ENCODE measurements at places on chromosomes 16 and 17.

DNA sequence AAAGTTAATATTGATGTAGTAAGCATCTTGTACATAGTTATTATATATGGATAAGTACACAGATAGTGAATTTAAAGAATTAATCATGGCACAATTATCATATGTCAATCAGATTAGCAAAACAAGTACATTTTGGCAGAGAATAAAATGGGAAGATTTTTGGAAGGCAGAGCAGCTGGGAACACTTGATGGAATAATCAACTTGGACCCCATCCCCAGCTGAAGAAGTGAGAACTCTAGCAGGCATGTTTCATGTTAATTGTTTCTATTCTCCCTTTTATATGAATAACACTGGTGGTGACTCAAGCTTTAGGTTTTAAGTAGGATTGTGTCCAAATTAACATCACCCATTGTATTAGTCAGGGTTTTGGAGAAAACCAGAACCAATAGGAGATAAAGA is 198.7 kb downstream of the KCNJ2 start:
- DNase-seq, result no peak

DNA sequence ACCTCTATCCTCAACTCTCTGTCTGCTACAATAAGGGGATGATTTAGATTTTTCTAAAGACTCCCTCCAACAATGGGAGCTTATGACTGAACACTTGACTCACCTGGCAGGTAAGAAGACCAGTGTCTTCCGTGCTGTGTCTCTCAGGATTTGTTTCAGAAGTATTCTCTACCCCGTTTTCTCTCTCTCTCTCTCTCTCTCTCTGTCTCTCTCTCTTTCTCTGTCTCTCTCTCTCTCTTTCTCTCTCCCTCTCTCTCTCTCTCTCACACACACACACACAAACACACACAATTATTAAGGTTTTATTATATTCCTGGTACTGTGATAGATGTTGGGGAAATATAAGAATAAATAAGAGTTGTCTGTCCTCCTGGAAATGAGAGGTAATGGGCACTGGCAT is 263.9 kb downstream of the TOX3 start:
- DNase-seq, result no peak

DNA sequence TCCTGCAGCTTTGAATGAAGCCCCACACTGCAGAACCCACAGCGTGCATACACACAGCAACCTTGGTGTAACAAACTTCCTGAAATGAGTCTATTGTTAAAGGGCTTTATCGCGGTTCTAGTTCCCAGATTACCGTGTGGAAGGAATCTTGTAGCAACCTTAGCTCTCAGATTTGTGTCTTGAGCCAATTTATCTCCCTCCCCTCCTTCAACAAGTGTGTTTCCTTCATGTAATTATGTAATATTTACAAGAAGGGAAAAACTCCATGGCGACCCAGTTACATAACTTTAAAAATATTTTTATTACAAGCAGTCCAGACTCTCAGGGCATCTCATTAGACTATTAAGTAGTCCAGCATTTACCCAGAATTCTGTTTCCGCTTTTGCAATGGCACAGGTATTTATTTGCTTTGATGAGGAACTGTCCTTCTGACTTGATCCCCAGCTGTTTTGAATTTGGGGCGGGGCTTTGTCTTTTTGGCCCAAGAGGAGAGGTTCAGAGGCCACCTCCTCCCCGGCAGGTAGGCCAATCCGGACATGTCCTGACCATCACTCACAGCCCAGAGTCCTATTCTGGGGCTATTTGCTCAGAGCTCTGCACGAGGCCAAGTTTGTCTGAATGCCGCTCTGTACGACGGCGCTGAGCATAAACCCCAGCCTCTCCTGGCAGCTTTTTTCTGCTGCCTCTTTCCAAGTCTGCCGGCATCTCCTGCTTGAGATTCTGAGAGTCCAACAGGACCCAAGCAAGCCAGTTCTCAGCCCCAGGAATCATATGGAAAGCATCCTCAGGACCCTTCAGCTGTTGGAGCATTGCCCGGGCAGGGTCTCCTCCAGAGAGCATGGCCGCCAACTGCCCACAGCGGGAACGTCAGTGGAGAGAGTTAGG is 35.6 kb downstream of the CLEC16A start:
- no peak for DNase-seq

- DNase-seq, result no peak
Observed at GRCh38 chr17:6684881-6685767, 28.0 kb downstream of the SLC13A5 start.

GRCh38 chr17:61476476-61477203 is 24.4 kb downstream of the TBX4 start:
- no peak for DNase-seq

DNA sequence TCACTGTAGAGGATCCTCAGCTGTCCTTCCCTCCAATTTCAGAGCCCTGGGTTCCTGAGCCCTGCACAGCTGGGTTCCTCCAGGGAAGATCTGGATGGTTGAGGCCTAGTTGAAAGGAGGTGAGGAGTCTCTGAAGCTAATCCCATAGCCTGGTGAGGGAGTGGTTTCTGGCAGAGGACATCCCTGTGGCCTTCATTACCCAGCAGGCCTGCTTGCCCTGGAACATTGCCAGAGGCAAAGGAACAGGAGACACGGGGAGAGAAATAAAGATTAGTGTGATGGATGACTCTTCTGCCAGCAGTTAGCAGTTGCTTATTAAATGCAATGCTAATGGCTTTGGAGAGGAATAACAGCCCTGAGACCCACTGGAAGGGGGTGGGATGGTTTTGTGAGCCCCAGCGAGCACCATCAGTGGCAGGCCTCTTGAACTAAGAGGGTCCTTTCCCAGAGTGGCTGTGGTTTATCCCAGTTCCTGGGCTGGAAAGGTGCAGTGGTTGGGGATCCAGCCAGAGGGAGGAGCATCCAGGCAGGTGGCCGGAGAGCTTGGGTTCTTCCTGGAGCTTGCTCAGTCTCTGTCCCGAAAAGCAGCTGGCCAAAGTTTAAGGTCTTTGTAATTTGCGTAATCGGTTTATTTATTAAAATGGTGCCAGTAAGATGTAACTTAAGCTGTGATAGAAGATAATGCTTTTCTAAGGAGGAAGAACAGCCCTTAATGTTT is 209.7 kb downstream of the CCDC182 start:
- no peak for DNase-seq

- DNase-seq, result no peak
Observed at GRCh38 chr17:41777157-41777573, 9.3 kb downstream of the JUP start.

DNA sequence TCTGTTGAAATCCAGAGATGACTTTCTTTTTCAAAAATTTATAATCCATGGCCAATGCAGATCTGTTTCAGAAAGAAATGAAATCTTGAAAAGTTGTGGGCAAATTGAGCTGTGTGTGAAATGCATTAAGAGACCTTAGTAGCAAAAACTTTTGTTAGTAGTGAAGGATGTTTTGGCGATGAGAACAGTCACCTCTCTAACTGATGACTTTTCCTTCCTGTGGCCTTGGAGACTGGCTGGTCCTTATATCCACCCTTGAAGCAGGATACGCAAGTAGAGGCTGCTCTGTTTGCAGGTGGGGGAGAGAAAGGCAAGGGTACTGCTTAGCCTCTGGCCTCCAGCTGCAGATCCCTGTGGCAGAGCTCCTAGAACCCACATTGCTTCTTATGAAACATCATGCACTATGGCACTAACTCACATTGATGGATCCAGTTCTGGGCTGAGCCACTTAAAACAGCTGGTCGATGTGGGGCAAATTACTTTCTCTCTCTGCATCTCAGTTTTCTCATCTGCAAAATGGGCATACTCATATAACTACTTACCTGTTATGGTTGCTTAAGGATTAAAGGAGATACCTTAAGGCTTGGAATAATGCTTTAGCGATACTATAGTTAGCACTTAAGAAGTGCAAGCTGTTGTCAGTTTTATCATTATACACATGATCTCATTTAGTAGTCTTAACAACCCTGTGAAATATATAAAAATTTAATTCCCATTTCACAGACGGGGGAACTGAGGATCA is 89.3 kb downstream of the SDR42E1 start:
- DNase-seq, result no peak

GRCh38 chr17:40019140-40019991 is 4.1 kb downstream of the CSF3 start:
- no peak for DNase-seq

GRCh38 chr17:45129426-45129939 is 2.8 kb downstream of the PLCD3 start:
- no peak for DNase-seq

DNA sequence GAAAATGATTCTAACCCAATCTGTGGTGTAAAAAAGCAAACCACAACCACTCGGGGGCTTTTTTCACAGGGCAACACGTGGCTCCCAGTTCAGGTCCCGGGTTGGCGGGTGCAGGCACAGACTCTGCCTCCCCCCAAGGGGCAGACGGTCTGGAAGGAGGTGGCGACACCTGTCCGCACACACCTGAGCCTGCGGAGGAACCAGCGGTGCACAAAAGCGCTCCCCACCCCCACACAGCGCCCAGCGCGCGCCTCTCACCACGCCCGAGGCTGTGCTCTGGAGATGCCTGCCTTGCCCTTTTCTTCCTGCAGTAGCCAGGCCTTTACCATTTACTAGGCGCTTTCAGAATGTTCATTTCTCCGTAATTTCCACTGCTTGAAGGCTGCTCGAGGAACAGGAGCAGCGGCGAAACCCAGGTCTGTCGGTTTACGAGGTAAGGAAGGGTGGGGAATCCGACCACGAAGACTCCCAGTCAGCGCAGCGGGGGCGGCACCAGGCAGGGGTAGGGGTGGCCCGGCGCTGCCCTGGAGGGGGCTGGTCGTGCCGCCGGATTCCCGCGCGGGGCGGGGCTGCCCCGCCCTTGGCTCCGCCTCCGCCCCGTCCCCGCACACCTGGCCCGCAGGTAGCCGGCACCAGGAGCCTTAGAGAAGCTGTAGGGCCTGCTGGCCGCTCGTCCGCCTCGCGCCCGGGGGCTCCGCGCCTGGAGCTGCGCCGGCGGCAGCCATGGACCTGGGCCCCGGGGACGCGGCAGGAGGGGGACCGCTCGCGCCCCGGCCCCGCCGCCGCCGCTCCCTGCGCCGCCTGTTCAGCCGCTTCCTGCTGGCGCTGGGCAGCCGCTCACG is at the start of gene USP43:
TSS of gene USP43 (plus strand) at position 608 of the 842 bp plus-strand sequence. CDS start at position 724, 116 bp downstream.
- DNase-seq, result peak; percentile 41

DNA sequence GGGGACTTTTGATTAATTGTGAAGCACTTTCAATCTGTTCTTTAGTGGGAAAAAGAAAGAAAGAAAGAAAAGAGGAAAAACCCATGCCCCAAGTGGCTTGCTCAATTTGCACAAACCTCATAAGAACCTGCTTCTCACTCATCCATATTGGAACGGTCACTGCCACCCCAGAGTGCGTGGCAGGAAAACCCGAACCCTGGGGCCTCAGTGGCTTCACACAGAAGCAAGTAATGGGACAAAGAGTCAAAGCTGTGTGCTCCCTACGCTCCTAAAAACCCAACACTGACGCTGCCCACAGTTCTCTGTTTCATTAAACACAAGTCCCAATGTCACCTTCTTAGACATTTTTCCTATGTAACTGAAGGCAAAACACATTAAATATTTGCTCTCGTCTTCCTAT is 1.2 kb downstream of the SLC6A4 start:
- DNase-seq, result no peak

GRCh38 chr16:68235108-68235886 is 630 bp downstream of the ESRP2 start:
- DNase-seq, result no peak

Data from immature natural killer cell (primary cell).